DMS53 (cell line): ENCODE measurements at places on chromosomes 11 and 22.

DNA sequence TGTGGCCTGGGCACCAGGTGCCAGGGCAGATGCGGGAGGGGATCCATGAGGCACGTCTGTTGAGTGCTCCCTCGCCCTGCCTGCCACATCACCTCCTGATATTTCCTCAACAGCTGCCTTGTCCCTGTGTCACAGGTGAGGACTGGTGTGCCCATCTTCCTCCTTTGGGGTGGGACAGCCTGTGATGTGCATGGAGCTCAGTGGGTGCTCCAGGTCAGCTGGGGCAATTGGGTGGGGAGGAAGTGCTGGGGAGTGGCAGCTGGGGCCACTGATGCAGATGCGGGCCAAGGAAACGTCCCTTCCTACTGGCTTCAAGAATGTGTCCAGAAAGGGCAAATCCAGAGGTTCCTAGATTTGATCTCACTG is 83.6 kb downstream of the MORC2 start:
- no peak for DNase-seq

- no peak for DNase-seq
These were observed 91.7 kb downstream of the TP53I11 start for GRCh38 chr11:44858796-44859527.

DNA sequence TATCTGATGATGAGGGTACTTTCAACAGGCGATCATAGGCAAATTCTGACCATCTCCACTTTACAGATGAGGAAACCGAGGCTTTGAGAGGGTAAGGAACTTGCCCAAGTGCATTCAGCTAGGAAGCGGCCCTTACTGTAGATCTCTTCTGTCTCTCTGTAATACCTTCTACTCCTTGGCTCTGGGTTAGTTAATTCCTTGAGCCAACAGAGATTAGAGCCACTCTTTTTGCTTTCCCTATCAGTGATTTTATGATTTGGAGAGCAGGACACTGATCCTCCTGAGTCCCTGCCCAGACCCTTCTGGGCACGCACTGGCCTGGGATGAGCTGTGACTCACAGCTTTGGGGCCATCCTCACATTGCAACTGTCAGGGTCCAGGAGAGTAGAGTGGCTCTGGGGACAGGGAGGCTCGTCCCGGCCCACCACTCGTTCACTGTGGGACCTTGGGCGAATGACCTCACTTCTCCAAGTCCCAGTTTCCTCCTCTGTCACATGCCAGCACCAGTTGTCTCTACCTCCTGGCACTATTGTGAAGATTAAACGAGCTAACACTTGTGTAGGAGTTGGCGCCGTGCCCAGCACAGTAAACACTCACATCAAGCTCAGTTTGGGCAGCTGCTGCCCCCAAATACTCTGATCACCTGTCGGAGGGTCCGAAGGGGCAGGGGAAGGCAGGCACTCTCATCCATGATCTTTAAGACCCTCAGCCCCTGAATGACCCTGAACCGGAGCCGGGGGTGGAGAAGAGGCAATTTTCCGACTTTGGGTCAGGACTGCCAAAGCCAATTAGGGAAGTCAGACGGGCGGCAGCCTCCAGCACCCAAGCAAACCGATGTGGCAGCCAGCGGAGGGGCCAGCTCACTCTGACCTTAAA is 235.0 kb downstream of the MIAT start:
- peak; percentile 91 for DNase-seq

DNA sequence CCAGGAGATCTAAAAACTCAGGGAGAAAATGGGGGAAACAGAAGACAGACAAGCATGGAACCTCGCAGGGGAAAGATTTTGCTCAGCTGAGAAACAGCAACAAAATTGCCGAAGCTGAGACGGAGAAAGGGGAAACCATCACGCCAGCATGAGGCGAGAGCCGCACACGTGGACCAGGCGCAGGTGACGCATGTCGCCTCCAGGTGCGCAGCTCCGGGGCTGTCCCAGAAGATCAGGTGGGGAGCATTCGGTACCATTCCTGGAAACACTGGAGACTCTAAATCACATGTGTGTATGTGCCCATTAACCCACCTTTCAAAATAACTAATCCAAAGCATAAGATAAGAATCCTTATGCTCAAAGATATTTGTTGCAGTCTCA is 121.7 kb downstream of the BRD1 start:
- no peak for DNase-seq

- DNase-seq: peak; percentile 2
These were observed 1.4 kb downstream of the OSM start for GRCh38 chr22:30265131-30265720.
